ENCODE measurements at places on chromosomes 13 and 19.

- no peak for DNase-seq
Observed at GRCh38 chr13:113848020-113848419, 15.9 kb downstream of the GAS6 start.

DNA sequence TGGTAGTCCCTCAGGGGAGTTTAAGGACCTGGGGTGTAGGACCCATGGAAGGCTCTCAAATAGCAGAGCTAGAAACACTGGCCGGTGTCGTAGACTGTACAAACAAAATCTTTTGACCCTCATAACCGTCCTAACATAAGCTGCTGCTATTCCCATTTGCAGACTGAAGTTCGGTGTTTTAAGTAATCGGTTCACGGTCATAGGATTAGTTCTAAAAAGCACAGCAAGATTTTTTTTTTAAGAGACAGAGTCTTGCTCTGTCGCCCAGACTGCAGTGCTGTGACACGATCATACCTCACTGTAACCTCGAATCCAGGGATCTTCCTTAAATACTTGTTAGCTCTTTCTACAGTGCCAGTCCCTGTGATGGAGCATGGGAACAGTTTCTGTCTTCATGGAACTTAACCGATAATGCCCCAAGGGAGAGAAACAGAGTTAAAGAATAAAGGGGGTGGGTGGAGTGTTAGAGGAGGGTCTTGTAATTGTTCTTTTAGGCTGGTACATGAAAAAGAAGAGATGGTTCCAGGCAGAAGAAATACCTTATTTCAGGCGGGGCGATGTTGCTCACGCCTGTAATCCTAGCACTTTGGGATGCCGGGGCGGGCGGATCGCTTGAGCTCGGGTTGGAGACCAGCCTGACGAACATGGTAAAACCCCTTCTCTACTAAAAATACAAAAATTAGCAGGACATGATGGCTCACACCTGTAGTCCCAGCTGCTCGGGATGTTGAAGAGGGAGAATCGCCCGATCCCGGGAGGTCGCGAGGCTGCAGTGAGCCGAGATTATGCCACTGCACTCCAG, 475 bp upstream of the ZC3H4 start:
- DNase-seq: no peak

GRCh38 chr19:41784743-41785142, 11.6 kb upstream of the CEACAM3 start:
- no peak for DNase-seq

- no peak for DNase-seq
Observed at GRCh38 chr13:23432626-23433025, 876 bp downstream of the SACS start.

- DNase-seq: peak; percentile 73
Observed at GRCh38 chr13:49296659-49297058, 48.9 kb downstream of the CDADC1 start.

DNA sequence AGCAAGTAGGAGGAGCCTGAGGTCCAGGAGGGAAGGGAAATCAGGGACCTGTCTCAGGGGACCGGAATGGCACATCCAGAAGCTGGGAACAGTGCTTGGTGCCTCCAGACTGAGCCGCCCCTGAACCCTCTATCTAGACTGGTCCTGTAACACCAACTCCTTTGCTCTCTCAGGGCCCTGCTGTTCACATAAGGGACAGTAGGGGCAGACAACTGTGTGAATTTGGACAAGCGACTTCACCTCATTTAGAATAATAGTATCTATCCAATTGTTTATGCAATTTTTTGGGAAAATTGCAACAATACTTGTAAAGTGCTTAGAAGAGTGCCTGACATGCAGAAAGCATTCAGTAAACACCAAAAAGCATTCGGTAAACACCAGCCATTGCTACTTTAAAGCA, 14.0 kb downstream of the SYMPK start:
- DNase-seq: peak; percentile 14

- DNase-seq: no peak
Observed at GRCh38 chr13:97316390-97316789, 94.3 kb downstream of the MBNL2 start.

- no peak for DNase-seq
Observed at GRCh38 chr19:5890099-5890498, 13.5 kb downstream of the NDUFA11 start.

- DNase-seq: no peak
Observed at GRCh38 chr19:33883859-33884519, 87.3 kb downstream of the KCTD15 start.

DNA sequence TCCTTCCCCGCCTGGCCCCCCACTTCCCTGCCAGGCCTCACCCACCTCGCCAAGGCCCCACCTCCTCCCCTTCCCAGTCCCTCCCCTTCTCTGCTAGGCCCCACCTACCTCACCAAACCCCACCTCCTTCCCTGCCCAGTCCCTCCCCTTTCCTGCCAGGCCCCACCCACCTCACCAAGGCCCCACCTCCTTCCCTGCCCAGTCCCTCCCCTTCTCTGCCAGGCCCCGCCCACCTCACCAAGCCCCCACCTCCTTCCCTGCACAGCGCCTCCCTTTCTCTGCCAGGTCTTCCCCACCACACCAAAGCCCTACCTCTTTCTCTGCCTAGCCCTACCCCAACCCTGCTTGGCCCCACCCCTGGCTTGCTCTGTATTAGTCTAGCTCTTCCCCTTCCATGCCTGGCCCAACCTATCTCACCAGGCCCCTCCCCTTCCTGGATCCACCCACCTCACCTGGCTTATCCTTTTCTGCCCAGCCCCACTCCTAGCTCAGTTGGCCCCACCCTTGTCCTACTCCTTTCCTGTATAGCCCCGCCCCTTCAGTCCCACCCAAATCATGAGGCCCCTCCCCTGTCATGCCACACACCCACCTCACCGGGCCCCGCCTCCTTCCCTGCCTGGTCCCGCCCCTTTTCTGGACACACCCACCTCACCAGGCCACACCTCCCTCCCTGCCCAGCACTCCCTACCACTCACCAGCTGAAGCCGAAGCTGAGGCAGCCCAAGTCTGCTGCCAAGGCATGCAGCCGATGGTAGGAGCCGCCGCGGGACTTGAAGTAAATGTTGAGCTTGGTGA, 16.2 kb downstream of the CERS1 start:
- DNase-seq: no peak

- DNase-seq: no peak
Observed at GRCh38 chr19:46107371-46107770, 17.1 kb downstream of the IGFL3 start.

- DNase-seq: no peak
Observed at GRCh38 chr13:21744149-21744548, 73.3 kb downstream of the FGF9 start.

DNA sequence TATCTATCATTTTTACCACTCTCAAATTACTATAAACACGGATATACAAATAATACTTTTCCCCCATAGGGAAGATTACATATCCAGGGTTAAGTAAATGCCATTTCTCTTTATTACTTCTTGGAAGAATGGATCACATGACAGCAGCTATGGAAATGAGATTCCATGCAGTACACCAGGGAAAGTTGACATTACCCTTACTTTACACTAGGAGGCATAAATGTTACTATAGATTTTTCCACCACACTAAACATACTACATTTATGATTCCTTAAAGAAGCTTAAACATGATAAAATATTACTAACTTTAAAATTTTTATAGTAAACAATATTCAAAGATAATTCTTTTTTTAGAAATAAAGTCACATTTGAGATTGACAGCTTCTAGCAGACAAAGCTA, 611.4 kb downstream of the PCDH9 start:
- peak; percentile 5 for DNase-seq

GRCh38 chr19:5086230-5086629, 117.3 kb downstream of the KDM4B start:
- DNase-seq: no peak

- DNase-seq: no peak
Observed at GRCh38 chr19:40585241-40585981, 8.7 kb downstream of the SHKBP1 start.

- no peak for DNase-seq
Observed at GRCh38 chr13:74015137-74015536, 119.1 kb downstream of the KLF12 start.

DNA sequence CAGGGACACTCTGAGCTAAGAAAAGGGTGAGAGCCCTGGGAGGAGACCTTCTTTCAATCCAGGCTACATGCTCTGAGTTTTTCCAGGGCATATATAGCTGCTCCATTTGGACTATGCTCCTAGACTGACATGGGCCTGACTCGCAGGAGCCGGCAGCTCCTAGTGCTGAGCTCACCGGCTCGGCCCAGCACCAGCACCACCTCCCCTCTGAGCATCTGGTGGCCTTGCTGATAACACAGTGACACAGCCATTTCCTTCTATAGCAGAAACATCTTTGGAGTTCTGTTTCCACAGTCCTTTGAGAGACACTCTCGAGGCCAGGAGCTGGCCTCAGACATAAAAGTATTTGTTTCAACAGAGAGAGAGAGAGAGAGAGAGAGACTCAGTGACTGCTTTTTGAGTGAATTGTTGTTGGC, 184.9 kb downstream of the TM9SF2 start:
- DNase-seq: peak; percentile 58

DNA sequence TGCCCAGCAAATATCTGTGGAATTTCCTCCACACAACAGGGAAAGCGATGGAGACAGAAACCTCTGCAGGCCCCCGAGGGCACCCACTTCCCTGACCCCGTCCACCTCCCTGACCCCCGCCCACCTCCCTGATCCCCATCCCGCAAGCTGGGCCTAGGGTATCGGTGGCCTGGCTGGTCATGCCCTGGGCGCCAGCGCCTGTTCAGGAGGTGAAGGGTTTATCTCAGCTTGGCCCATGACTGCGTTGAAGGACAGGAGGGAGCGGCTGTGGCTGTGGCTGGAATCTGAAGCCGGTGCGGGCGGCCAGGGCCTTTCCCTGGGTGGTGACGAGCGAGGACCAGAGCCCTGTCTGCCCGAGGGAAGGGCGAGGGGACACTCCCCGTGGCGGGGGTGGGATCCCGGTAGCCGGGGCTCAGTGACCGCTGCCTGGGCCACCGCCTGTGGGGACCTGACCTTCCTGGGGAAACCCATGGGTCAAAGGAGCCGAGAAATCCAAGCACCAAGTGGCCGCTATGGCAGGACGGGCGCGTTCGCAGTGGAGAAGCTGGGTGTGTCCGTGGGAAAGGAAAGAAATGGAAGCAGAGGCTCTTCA, 20.7 kb downstream of the GAS6 start:
- no peak for DNase-seq

DNA sequence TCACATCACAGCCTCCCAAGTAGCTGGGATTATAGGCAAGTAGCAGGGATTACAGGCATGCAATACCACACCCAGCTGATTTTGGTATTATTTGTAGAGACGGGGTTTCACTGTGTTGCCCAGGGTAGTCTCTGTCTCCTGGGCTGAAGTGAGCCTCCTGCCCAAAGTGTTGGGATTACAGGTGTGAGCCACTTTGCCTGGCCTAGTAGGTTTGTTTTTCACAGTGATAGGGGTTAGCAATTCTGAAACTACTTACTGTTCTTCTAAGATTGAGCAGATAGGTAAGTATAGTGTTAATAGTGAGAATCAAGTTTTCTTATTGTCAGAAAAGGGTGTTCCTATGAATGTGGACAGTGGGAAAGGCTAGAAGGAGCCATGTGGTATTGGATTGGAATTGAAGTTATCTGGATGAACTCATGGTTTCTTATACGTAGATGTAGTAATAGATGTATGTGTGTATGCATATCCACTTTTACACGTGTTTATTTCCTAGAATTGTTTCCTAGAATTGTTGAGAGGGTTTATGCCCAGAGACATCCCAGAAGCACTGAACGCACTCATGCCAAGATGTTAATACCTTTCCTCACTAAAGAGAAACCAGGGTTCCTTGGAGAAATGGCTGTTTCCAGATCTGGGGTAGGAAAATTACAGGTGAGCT, 49.1 kb downstream of the SAE1 start:
- DNase-seq: no peak

GRCh38 chr19:58182577-58182988, 278 bp upstream of the ZNF274 start:
- no peak for DNase-seq

- DNase-seq: no peak
Observed at GRCh38 chr13:43180837-43181236, 157.5 kb downstream of the DNAJC15 start.

GRCh38 chr19:44608391-44608821, 5.0 kb upstream of the IGSF23 start:
- no peak for DNase-seq

GRCh38 chr19:13091400-13092157, 11.1 kb downstream of the LYL1 start:
- no peak for DNase-seq

- no peak for DNase-seq
Observed at GRCh38 chr13:106802917-106803316, 235.0 kb upstream of the ARGLU1 start.

- DNase-seq: no peak
Observed at GRCh38 chr13:39963612-39964011, 308.1 kb downstream of the COG6 start.

DNA sequence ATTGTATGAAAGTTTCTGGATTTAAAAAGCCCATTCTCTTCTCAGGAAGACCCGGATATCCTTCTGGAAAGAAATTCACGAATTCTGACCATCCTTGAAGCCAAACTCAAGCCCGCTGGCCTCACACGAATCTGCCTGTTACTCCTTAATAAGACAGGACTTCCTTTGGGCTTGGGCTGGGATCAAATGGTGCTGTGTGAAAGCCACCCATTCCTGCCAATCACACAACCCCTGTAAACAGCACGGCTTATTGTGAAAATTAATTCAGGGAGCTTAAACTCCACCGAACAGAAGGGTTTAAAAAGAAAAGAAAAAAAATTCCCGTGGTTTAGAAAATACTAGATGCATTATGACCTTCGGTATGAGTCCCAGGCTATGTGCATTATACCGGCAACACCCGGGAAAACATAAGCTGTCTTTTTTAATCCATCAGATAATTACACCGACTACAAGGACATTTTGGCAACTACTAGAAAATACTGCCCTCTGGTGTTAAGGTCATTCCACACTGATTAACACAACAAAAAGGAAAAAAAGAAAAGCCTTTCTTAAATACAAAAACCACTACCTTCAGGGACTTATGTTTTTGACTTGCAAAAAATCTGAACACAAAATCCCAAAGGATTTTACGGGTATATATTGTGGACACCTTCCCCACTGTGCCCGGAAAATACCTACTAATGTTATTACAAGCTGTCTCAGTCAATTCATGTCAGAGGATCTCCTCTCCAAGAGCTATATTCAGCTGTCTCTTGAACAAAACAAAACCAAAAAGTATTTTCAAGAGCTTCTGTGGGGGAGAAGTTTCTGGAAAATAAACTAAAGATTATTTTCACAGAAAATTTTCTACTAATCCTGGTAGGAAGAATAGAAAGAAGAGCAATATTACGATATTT, 76.0 kb upstream of the LSM14A start:
- DNase-seq: peak; percentile 41

DNA sequence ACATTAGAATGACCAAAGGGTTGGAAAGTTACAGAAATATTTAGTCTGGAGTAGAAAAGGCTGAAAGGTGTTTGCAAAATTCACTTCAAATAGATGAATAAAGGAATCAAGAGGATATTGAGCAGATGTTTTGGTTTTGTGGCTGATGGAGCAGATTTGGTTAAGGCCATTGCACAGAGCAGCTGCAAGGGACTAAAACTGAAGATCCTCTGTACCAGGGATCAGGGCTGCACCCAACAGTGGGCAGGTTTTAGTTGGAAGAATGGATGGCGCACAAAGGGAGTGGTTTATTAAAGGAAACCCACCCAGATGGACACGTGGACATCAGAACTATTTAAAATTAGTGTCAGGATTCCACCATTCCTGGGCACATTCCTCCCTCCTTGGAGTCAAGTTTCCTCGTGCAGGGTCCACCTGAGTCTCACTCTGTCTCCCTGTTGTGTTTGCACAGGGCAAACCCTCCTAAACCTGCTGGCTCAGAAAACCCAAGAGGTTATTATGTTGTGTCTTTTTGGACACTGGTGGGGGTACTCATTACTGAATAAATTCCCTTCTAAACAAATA, 9.2 kb upstream of the UBAC2 start:
- DNase-seq: no peak

- DNase-seq: no peak
Observed at GRCh38 chr13:64066711-64067110, 2651.1 kb upstream of the PCDH20 start.

Data from HepG2 (cell line).